ENCODE measurements at places on chromosomes 5 and 9.

- no peak for DNase-seq
Observed at GRCh38 chr5:114362977-114363761, 1.3 kb downstream of the KCNN2 start.

GRCh38 chr5:9062873-9063272, 483.0 kb downstream of the SEMA5A start:
- DNase-seq, result no peak

- DNase-seq, result peak; percentile 72
Observed at GRCh38 chr9:2015581-2016407, 647 bp downstream of the SMARCA2 start.

DNA sequence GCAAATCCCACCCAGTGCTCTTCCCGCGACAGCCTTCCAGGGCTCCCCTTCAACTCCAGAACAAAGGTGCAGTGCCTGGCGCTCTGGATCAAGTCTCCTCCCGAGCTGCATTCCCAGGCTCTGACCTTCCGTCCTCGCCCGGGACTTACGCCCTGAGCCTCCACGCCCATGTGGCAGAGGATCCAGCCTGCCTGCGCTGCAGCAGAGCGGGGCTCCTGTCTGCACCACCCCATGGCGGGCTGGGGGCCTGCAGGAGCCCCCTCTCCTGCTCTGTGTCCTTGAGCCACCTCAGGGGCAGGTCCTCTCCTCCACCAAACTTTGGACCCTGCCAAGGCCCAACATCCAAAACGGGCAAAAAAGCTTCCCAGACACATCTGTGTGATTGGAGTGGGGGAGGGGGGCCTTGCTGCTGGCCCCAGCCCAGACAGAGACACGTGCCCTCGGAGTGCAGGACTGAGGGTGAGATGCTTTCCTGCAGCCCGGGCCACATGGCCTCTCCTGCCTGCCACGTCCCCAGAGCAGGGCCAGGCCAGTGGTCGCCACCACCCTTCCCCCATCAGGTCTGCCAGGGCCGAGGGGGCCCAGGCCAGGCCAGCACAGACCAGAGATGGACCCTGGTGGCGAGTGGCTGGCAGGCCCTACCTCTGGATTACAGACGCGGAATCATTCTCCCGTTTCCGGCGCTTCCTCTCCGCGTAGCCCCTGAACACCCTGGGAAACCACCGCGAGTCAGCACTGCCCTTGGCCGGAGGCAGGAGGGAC, 4.4 kb downstream of the NSMF start:
- no peak for DNase-seq

- DNase-seq, result no peak
Observed at GRCh38 chr9:105062222-105062855, 134.4 kb upstream of the ABCA1 start.

DNA sequence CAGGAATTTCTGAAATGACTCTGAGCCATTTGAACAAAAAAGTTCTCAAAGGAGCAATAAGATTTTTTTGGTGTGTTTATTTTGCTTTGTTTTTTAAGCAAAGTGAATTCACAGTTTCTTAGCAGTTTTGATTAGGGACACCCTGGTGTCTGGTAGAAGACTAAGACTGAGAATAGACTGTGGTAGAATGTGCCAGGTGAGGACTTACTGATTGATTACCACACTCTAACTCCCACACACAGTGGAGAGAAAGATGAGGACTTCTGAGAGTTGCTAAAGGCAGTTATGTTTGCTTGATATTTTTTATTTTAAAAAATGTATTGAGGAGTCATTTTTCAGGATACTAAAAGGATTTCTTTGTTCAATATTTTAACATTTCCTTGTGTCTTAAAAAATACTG, 175.1 kb downstream of the CD180 start:
- no peak for DNase-seq

- DNase-seq, result no peak
Observed at GRCh38 chr9:136867480-136867879, 1.4 kb upstream of the EDF1 start.

DNA sequence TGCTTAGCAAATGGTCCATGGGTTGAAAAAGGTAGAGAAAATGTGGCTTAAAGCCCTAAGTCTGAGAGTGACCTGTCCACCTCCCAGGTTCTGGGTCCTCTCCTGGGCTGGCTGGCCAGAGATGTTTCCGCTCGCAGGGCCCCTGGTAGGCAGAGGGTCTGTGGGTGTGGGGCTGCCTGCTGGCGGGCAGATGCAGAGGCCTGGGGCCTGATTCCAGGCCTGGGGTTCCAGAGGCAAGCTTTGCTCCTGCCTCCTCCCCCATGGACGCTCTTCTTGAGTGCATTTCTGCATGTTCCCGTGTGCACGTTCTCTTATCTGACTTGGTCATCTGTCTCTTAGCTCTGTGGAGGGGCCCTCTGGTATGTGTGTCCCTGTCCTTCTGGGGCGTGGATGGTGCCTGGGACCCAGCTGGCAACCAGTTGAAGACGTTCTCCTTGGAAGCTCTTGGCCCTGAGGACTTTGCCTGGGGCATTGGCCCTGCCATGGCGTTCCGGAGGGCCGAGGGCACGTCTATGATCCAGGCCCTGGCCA, 3.8 kb downstream of the MIGA2 start:
- DNase-seq, result no peak

DNA sequence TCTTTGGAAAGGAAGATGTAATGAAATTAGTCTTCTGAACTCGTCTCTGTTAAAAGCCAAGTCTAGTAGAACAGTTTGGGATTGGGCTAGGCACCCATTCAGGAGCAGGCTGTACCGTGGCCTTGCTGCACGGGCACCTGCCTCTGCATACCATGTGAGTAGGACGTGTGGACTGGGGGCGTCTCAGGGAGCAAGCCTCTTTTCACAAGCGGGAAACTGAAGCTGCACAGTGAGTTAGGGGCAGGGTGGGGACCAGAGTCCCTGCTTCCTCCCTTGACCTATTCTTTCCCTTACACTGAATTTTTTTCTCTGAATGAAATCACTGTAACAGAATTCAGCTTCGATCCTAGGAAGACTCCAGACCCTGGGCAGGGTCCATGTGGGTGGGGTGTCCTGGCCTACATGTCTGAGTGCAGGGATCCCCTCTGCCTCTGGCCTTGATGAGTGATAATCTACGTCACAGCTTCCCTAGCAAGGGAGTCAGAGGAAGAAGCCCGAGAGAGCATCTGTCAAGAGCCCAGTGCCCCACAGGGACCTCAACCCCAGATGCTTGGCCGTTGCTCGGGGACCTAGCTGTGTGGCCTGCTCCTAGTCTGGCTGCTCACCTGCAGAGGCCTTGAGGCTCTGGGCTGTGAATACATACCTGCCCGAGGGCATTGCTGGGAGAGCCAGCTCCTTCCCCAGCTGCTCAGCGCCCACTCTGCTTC, 15.1 kb downstream of the PHF2 start:
- DNase-seq, result no peak

DNA sequence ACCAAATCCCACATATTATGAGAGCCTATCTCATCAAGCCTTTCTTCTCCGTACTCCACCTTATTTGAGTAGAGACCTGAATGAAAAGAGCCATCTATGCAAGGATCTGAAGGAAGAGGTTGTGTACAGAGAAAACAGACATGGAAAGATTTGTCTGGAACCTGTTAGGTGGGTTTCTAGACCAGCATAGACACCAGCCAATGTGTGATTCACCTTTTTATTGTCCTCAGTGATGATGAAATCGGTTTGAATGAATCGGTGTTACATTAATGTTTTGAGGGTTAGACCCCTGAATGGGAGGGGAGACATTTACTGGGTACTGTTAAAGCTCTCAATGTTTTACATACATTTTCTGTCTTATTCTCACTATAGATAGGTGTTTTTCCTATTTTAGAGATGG, 223.6 kb downstream of the NMUR2 start:
- DNase-seq, result no peak

- DNase-seq, result no peak
Observed at GRCh38 chr9:120452631-120453030, 127.3 kb downstream of the CDK5RAP2 start.

DNA sequence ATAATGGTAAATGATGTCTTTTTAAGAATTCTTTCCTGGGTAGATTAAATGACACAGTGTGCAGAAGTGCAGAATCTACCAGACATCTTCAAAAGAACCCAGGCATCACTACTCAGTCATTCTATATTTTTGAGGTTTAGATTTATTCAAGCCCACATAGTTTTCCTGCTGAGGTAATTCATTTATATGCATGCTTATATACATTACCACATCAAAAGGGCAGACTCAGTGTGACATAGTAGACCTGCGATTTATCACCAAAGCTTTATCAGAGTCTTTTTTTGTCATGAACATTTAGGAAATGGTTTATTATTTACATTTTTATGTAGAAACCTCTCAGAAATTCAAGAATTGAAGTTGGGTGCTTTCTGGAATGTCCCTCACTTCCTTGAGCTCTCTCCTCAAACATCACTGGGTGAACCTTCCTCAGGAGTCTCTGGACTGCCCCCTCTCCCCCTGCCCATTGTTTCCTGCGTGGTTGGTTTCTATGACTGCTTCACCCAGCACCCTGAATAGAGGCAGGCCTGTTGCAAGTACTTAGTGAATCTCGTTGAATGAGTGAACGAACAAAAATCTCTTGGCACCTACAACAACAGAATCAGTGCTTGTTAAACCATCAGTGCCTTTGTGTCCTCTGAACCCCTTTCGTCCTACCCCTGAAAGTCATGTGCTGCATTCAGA, 42.5 kb downstream of the ADAMTS16 start:
- DNase-seq, result no peak

GRCh38 chr9:94212091-94212490, 47.0 kb upstream of the ZNF169 start:
- no peak for DNase-seq

GRCh38 chr9:93324191-93324834, 127.2 kb upstream of the FAM120A start:
- DNase-seq, result no peak

GRCh38 chr9:128688501-128689292, at the start of gene SET:
SET (plus strand) TSS chr9:128689222; CDS start chr9:128689583, 361 bp downstream.
- peak; percentile 91 for DNase-seq

DNA sequence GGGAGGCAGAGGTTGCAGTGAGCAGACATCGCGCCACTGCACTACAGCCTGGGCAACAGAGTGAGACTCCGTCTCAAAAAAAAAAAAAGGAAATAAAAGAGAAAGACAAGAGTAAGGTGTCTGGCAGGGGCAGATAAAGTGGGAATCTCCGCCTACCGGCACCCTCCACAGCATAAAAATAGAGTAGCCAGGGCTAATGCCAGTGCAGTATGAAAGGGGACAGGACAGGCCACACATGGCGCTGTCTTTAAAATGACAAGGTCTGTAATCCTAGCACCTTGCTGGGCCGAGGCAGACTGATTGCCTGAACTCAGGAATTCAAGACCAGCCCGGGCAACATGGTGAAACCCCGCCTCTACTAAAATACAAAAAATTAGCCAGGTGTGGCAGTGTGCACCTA, 7.8 kb downstream of the BICD2 start:
- no peak for DNase-seq

DNA sequence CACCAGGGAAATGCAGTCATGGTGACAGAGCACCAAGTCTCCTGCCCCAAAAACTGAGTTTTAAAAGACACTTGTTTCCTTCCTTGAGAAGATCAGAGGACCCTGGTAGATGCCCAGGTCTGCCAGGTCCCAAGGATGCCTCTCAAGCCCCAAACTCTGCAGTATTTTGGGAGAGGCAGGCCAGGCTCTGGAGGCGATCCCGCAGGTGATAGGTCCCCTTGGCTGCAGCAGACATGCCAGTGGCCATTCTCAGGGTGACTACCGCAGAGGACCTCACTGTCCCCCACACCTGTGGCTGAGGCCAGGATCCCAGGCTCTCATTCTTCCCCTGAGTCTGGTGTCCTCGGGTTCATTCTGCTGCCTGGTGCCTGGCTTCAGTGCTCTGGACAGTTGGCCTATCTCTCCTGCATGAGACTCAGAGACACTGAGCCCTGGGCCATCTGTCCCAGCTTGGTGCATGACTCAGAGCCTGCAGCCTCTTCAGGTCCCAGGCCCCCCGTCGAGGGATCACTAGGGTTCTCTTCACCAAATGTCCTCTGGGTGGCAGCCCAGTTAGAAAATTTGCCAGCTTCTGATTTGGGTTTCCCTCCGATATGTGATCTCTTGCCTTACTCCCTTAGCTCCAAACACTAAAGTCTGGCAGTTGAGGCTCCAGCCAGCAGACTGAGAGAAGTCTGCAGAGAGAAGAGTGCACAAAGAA, 59.7 kb upstream of the GARNL3 start:
- DNase-seq, result peak; percentile 76

GRCh38 chr9:14279671-14280070, 34.3 kb downstream of the NFIB start:
- no peak for DNase-seq

GRCh38 chr9:99425124-99425523, 203.0 kb downstream of the SEC61B start:
- DNase-seq, result no peak

- peak; percentile 60 for DNase-seq
Observed at GRCh38 chr5:93607367-93608258, 24.6 kb downstream of the NR2F1 start.

DNA sequence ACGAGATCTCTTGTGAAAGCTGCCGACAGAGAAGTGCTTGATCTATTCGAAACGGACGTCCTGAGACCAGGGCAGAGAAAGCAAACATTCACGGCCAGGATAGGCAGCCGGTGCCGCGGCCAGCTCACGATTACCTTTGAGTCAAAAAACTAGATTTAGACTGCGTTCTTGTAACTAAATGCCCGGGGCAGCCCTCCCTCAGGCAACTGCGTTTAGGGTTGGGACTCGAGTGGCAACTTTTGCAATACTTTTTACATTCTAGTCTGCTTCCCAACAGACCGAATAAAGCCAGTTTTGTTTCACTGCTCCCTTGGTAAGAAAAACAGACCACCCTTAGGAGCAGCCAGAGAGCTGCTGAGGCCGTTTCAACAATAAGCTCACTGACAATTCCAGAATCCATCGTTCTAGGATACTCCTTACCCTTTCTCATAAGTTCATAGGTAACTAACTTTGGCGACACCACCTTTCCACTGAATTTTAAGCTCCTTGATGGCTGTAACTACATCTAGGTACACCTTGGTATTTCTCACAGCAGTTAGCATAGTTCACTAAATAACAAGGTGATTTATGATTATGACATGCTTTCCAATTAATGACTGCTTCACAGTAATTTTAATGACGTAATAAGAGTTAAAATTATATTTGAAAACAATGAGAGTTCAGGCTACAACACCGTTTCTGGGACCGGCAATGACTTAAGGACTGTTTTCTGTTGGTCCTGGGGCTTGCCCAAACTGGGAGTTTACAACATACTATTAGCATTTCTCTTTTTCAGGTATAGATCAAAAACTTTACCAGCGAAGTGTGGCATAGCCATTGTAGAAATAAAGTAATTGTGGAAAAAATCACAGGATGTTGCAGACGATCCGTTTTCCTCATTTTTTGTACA, 899 bp upstream of the RAPGEF6 start:
- peak; percentile 54 for DNase-seq

- no peak for DNase-seq
Observed at GRCh38 chr9:69332067-69332685, 7.2 kb downstream of the ENTREP1 start.
